Stimulated activated CD8-positive, alpha-beta memory T cell treated with anti-CD3 and anti-CD28 coated beads, Interleukin-4, amount 100 ng/mL, for 1 hour (primary cell): ENCODE measurements at places on chromosomes 13 and 19.
A peak's percentile ranks its signal among the peaks of the same experiment; 100 is the strongest.

DNA sequence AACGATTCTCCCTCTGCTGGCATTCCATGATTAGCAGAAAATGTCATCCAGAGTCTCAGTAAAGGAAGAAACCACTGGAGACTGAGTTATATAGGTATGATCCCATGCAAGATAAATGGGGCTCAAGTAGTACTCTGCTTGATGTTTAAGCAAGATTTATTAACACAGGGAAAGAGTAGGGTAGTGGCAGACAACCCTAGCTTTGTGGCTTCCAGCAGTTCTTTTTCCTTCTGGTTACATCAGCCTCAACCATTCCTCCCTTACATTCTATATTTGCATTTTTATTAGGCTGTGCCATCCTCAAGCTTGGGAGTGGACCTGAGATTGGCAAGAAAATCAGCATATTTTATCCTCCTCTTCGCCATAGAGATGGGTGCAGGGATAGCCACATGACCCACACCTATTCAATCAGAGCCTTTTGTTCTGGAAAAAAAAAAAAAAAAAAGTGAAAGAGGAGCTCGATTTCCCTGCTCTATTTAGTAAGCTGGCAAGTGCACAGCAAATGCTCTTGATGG lies 402.1 kb downstream of the ZNF536 start:
- no peak for DNase-seq

DNA sequence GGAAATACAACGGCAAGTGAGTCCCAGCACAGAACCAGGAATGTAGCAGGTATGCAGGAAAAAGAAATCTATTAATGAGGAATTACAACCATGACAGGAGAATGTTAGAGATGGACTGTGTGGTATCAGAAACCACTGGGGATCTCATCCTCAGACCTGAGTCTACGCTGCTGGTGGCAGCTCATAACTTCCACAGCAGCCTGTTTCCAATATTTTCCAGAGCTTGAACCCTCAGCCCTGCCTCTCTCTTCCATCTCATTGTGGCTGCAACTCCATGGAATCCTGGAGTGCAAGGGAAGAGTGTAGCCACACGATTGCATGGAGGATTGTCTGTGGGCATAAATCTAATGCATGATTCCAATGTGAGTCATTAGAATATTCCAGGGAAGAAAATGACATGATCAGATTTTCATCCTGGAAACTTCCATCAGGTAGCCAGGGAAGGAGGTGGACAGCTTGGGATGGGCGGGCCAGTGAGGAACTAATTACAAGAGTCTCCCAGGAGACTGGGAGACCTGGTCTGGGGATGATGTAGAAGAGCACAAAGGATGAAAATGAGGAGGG lies 14.9 kb downstream of the PLA2G4C start:
- no peak for DNase-seq

DNA sequence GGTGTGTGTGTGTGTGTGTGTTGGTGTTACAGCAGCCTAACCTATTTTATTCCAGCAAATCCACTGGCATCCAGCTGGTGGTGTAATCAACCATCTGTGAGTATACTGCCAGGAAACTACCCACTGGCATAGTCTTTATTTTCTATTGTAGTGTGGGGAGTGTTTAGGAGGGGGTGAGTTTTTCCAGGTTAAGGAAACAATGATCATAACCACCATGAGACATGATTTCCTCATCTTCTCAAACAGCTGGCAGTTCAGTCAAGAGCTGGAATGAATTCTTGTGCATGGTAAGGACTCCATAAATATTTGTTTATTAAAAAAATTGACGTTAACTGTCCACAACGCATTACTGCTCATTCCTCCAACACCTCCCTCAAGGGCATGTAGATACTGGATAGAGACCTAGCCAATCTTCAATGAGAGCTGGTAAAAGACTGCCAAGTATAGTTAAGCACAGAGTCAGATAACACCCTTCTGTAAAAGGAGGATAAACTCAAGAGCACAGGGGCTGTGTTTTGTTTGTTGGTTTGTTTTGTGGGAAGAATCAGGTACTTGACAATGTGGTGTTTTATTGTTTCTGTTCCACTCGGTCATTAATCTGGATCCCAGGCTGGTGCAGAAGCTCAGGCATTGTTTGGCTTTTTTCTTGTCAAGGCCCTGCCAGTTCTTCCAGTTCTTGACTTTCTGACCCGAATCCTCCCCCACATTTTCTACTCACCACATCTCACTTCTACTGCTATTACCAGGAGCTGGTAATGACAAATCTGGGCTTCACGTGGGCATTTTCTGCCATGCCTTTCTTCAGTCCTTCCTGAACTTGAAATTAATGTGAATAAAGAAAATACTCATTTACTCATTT lies 31.6 kb upstream of the SLC46A3 start:
- no peak for DNase-seq

DNA sequence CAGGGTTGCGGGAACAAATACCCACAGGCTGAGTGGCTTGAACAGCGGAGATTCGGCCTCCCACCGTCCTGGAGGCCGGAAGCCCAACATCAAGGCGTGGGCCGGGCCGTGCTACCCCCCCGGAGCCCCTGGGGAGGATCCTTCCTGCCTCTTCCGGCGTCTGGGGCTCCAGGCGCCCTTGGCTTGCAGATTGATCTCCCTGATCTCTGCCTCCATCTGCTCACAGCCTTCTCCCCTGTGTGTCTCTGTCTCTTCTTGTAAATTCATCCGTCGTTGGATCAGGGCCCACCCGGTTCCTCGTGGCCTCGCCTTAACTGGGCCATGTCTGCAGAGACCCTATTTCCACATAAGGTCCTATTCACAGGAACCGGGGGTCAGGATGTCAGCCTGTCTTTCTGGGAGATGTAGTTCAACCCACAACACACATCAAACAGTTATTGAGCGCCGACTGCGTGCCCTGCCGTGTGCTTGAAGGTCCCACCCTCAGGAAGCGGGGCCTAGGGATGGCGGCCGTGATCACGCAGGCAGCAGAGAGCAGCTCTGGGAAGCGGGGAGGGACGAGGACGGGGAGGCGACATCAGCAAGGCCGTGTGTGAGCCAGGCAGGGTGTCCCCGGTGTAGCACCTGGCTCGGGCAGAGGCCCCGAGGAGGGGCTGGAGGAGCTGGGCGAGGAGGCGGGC lies 21.3 kb downstream of the HCN2 start:
- DNase-seq: no peak

GRCh38 chr19:1944088-1944915 lies 3.3 kb downstream of the CSNK1G2 start:
- DNase-seq: no peak

- no peak for DNase-seq
Observed at GRCh38 chr19:5149932-5150901, 181.3 kb downstream of the KDM4B start.

GRCh38 chr19:29324291-29324680 lies 111.3 kb upstream of the UQCRFS1 start:
- no peak for DNase-seq

DNA sequence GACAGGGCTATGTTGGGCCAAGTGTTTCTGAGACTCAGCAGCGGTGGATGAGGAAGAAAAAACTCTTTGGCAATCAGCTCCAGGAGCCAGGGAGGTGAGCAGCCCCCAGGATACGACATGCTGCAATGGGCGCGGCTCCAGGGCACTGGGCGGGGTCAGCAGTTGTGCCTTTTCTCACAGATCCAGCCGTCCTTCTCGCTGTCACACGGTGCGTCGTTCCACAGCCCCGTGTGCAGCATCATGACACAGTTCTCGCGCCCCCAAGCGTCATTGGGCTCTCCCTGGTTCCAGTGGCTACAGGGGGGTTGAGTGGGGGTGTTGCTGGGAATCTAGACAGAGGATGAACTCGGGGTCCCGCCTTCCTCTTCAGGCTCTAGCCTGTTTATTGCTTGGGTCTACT lies 2.7 kb downstream of the CLEC4G start:
- no peak for DNase-seq

- no peak for DNase-seq
Observed at GRCh38 chr19:57506163-57506562, 6.4 kb downstream of the ZNF773 start.

GRCh38 chr13:20825477-20825875 lies 51.7 kb upstream of the EEF1AKMT1 start:
- DNase-seq: no peak

- DNase-seq: no peak
Observed at GRCh38 chr19:15656467-15656866, 15.8 kb downstream of the CYP4F3 start.

GRCh38 chr13:80250213-80250810 lies 90.6 kb downstream of the SPRY2 start:
- no peak for DNase-seq

- DNase-seq: no peak
Observed at GRCh38 chr13:38008636-38009035, 139.1 kb upstream of the TRPC4 start.

- DNase-seq: no peak
Observed at GRCh38 chr19:30322641-30323320, 49.4 kb upstream of the ZNF536 start.

DNA sequence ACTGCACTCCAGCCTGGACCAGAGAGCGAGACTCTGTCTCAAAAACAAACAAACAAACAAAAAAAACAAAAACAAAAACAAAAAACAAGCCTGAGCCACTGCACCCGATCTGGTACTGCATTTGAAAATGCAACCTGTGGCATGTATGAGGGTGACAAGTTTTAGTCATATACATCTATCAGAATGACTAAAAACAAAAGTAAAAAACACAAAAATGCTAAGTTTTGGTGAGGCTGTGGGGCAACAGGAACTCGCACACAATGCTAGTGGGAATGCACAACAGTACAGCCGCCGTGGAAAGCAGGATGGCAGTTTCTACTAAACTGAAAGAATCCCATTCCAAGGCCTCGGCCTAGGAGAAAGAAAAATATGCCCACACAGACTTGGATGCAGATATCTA lies 7.8 kb downstream of the EBPL start:
- DNase-seq: no peak

- no peak for DNase-seq
Observed at GRCh38 chr13:101262306-101262705, 154.0 kb downstream of the NALCN start.

DNA sequence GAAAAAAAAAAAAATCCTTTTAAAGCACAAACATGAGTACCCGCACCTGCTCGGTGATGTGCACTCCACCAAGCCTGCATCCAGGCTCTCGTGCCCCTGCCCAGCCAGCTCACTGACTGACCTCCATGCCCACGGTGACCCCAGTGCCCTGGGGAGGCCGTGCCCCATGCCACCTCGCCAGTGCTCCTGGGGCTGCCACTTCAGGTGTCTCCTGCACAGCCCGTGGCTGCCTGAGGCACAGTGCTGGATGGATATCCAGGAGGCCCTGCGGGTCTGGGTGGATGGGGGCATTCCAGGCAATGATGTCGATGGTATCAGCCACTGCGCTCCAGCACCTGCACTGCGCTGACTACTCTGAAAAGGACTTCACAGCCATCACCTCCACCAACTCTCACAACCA lies 9.0 kb downstream of the PPP6R1 start:
- no peak for DNase-seq

GRCh38 chr19:51158474-51159129 lies 16.5 kb downstream of the SIGLEC7 start:
- peak; percentile 65 for DNase-seq

GRCh38 chr13:27280009-27280656 lies 9.5 kb downstream of the RASL11A start:
- DNase-seq: no peak

DNA sequence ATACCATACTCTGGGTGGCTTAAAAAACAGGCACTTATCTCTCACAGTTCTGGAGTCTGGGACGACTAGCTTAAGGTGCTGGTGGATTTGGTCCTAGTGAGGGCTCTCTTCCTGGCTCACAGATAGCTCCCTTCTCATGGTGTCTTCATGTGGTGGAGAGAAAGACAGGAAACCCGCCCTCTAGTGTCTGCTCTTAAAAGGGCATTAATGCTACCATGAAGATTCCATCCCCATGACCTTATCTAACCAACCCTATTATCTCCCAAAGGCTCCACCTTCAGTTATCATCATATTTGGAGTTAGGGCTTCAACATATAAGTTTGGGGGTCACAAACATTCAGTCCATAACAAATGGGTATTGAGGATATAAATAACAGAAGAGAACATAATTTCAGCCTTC lies 139.4 kb downstream of the HS6ST3 start:
- DNase-seq: no peak

- peak; percentile 68 for DNase-seq
Observed at GRCh38 chr19:48588670-48589401, 17.7 kb upstream of the SPACA4 start.

- no peak for DNase-seq
Observed at GRCh38 chr19:19568802-19569756, 31.0 kb downstream of the CILP2 start.

GRCh38 chr13:25377244-25377962 lies 5.6 kb downstream of the ATP8A2 start:
- no peak for DNase-seq

DNA sequence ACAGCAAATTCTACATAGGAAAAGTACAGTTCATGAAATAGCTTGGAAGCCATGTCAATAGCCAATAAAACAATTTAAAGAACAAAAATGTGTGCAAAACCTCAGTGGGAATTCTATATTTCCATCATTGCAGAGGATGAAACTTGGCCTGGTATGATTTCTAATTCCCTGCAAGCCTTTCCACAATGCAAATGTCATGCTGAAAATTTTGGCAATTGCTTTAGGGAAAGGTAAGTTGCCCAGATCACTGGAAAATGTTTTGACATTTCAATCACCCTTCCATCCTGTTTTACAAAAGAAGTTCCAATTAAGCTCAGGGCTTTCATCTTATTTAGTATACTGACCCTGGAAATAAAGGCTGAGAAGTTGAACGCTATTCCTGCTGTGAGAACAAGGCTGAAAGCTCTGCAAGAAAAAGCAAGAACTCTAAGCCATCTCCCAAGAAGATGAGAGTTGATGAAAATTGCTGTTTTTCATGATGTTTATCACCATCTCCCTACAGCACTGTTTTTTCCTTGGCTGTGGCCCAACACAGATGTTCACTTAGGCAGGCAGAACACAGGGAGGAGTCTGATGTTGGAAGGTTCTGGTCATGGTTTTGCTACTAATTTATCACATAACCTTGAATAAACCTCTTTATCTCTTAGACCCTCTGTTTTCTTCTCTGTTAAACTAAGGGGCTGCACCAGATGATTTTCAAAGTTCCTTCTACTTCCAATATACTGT lies 263.7 kb downstream of the KCTD12 start:
- no peak for DNase-seq

GRCh38 chr13:110593430-110594130 lies 21.8 kb upstream of the NAXD start:
- DNase-seq: no peak

GRCh38 chr13:74003374-74003773 lies 130.8 kb downstream of the KLF12 start:
- DNase-seq: no peak

- no peak for DNase-seq
Observed at GRCh38 chr19:34838753-34839431, 65.9 kb upstream of the ZNF599 start.

GRCh38 chr13:46982856-46983582 lies 86.2 kb upstream of the HTR2A start:
- DNase-seq: no peak
